IMR-90 (cell line): ENCODE measurements at places on chromosomes 7 and 10. TPM values are rescaled to one million over a fixed set of nuclear protein-coding genes. Genes with fewer than 3 reads are reported as not detected.

GRCh38 chr7:48033922-48034321, 1.4 kb upstream of the C7orf57 start:
- no peak for DNase-seq

DNA sequence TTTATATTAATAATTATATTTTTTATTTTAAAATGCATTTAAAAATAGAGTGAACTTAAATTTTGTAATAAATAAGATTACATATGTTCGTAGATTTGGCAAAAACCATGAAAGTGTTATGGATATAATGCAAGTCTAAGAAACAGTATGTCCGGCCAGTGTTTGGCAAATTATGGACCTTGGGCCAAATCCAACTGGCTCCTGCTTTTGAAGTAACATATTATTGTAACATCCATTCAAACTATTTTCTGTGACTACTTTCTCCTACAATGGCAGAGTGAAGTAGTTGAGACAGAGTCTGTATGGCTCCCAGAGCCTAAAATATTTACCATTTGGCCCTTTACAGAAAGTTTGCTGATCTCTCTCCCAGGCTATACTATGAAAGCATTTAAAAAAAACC, 38.9 kb downstream of the TMEM229A start:
- DNase-seq = no peak

DNA sequence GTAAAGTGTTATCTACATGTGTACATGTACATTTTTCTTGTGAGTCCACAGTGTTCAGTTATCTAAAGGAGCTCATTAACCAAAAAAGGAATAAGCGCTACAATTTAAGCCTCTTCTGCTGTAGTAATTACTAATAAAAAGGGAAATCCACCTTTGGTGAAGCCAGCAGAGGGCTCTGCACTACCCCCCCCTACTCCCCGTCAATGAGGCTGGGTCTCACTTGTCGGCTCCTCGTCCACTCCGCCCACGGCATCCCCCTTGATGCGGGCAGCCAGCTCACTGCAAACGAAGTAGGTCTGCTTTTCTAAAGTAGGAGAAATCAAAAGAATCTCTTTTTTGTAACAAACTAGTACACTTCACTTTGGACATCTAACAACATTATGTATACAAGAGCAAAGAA, 4.7 kb upstream of the WASHC2A start:
- DNase-seq = no peak

DNA sequence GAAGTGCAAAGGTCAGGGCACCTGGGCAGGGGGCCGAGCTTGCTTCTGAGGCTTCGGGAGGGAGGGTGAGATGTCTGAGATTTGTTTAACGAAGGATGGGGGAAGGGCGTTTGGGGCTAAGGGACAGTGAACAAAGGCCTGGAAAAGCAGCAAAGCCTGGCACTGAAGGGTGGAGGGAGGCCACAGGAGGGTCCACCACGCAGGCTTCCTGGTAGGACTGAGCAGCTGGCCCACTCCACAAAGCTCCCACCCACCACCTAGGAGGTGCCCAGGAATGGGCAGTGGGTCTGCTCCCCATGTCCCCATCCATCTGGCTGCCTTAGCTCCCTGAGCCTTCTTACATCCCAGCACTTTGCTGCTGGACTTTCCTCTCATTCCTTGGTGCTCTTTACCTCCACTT, 39.4 kb upstream of the CXCL12 start:
- DNase-seq = no peak

GRCh38 chr10:93091960-93092359, 18.3 kb downstream of the CYP26A1 start:
- DNase-seq = no peak

The NKX1-2 gene
- total RNA-seq = not detected in 2 replicates

The AUTS2 gene
- total RNA-seq = 0.90 and 1.4 TPM in 2 replicates
